Kidney tubule cell (primary cell): ENCODE measurements at places on chromosomes 2 and 18.
A peak's percentile ranks its signal among the peaks of the same experiment; 100 is the strongest.

GRCh38 chr2:236776695-236777251, 207.1 kb downstream of the ACKR3 start:
- peak; percentile 90 for DNase-seq

GRCh38 chr2:176926453-176926852, 286.1 kb upstream of the HNRNPA3 start:
- DNase-seq, result no peak

DNA sequence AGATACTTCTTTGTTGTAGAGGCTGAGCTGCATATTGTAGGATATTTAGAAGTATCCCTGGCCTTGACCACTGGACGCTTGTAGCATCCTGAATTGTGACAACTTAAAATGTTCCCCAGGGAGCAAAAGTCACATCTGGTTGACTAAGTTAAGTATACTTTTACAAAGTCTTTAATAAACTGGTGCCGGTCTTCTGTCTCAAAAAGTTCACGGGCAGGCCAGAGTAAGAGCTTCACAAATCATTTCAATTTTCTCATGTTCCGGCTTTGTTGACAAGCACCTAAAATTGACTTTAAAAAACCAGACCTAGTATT, 18.4 kb downstream of the ATP8B1 start:
- no peak for DNase-seq

GRCh38 chr18:57931038-57931437, 113.0 kb upstream of the NEDD4L start:
- peak; percentile 17 for DNase-seq

GRCh38 chr2:30232801-30233130, 1.4 kb downstream of the LBH start:
- no peak for DNase-seq

DNA sequence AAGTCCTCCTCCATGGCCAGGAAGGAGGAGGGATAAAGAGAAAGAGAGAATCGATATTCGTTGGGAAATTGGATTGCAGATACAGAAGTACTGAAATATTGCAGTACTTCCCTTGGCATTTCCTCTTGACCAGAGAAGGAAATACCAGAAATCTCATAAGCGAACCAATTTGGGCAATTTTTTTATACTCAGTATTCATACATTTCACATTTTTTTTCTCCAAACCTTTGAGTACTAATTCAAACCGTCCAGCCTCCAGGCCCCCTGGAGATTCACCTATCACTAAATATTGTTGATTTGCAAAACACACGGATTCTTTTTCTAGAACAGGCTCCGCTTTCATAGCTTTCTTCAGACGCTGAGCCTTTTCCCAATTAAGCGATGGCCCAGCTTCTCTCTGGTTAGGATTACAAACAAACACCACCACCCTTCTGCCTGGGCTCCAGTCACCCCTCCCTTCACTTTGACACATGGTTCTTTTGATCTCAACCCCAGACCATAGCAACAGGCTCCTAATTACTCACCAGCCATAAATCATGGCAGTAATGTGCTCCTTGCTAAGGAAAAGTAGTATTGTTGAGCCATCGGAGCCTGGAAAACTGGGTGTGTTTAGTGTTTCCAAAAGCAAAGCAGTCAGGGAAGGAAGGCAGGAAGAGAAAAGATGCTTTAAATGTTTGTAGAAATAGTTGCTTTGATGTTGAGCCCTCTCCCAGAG, 138.4 kb upstream of the CCDC68 start:
- peak; percentile 70 for DNase-seq

DNA sequence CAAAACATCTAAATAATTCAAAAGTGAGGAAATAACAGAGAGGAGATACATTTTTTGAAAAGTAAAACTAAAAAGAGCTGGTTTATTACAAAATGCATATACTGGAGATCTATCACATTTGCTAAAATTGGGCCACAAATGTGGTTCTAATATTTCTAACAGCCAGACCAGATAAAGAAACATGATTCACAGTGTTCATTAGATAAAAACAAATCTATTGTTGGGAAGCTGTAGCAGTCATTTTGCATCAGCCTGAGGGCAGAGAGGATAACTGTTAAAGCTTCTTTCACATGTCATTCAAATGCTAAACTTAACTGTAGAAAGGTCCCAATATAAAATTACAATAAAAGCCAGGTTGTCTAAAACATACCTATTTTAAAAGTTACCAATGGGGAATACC, 148.3 kb downstream of the GULP1 start:
- no peak for DNase-seq

DNA sequence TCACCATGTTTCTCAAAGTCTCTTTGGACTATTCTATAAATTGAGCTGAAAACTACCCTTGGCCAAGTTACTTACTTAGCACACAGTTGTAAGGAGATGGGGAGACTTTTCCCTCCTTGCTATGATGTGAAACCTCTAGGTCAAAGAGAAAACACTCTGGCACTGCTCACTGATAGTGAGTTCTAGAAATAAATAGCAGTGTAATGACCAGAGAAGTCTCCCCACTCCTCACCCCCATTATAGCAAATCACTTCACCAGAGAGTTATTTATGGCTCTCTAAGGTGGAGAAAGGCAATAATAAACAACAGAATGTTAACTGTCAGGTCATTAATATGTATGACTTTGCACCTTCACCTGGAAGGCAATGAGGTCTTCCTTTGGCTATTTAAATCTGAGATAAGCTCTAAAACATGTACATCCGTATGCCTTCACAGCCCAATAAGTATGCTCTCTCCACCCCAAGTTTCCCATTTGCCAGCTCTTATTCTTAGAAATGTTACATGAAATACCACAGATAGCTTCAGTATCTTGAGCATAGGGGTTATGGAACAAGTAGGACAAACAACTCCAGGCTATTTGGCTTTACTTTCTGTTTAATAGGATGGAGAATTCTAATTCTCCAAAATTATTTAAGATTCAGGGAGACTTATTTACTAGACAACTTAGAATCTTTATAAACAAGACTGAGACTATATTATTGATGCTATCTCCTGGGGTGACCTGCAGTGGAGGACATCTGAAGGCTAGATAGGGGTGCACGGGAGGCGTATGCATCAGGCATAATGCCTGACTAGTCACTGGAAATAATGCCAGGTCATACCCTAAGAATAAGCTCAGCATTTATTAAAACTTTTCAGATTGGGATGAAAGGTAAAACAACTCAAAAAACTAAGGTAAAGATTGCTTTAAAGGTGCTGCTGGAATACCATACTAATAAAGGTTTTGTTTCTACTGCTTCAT, 65.3 kb upstream of the DTNB start:
- no peak for DNase-seq
